Hypothalamus (tissue), 51 donors: ENCODE measurements at places on chromosomes 6 and 20.

GRCh38 chr6:130432838-130433237, 67.0 kb downstream of the TMEM200A start:
- DNase-seq = no peak

- no peak for DNase-seq
Observed at GRCh38 chr6:35432291-35432690, 19.8 kb upstream of the FANCE start.

DNA sequence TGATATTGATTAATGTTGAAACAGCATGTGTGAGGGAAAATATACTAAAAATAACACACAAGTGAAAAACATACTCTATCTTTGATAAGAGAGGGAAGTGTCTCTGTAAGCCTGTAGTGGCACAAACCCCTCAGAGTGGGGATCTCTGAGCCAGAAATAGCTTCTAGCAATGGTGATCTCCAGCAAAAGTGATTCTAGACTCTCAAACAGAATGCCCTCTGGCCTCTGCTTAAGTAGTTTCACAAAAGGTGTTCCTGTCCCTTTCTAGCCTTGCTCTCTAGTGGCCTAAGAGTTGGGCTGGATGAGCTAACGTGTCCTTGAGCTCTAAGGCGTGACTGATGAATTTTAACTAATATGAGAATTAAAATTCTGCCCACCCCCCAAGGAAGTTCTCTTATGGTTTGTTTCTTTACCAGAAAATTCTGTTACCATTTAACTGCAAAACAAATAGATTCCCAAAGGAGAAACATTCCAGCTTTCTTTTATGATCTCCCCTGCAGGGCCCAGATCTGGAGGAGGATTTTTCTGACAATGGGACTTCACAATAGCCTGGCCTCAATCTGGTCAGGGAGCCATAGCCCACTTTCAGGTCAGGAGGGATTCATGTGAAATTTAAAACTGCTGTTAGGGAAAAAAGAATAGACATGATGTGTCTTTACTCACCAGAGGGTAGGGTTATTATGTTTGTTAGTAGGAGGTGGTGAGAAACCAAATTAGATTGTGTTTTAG, 182.5 kb upstream of the LAMP5 start:
- no peak for DNase-seq

- no peak for DNase-seq
Observed at GRCh38 chr6:155089746-155090145, 94.6 kb downstream of the TIAM2 start.

DNA sequence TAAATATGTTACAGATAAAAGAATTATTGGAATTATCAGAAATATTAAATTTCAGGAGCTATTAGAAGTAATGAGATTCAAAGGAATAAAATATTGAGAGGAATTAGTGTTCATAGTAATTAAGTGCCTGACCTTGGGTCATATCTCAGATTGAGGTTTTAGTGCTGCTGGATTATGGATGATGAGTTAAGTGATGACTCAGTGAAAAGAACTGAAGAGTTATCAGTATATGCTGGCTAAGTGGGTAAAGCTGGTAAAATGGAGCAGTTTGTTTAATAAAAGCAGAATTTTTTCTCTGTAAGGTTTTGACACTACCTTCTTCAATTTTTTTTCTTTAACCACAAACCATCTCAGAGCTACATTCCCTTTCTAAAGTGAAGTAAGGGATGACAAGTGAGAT, 206.7 kb downstream of the MANEA start:
- no peak for DNase-seq

GRCh38 chr20:57974863-57975262, 253.6 kb downstream of the ANKRD60 start:
- no peak for DNase-seq

DNA sequence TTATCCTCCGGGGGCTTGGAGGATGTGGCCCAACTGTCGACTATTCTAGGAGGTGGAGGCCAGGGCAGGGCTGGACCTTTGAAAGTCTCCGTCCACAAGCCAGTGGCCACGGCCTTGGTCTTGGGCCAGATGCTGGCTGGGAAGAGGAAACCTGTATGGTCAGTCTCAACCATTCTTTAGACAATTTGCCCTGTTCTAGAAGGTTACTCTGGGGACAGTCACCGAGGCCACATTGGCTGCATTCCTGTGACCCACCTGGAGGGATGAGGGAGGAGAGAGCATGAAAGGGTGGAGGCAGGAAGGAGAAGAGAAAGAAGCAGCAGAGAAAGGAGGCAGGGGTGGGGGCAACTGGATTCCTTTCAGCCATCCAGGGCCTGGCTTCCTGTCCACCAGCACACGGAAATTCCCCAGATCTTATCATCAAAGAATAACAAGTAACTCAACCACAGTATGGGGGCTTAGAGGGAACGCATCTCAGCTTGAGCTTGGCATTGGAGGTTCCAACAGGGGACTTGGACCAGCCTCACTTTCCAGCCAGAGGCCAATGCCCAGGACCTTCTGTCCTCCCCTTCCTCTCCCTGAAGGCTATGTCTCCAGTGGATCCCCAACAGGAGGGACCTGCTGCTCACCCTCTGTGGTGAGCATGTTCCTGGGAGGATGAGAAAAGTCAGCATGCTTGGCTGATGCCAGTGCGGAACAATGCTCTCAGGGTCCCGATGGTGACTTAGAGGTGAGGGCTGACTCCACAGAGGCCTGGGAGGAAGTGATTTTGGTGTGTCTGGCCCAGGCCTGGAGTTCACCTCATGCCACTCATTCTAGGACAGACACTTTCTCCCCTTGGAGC, 30.4 kb downstream of the TGM2 start:
- DNase-seq = no peak

DNA sequence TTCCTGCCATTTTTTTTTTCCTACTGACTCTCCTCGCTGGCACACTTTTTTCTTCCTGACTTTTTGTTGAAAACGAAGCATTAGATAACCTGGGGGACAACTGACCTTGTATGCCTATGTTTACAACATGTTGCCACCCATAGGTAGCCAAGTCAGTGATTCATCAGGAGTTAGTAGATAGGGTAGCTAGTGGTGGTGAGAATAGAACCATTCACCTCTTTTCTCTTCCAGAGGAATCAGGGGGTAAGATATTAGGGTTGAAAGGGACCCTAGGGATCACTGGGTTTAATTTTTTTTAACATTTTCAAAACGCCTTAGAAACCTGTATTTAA, 427.9 kb upstream of the FLRT3 start:
- no peak for DNase-seq

DNA sequence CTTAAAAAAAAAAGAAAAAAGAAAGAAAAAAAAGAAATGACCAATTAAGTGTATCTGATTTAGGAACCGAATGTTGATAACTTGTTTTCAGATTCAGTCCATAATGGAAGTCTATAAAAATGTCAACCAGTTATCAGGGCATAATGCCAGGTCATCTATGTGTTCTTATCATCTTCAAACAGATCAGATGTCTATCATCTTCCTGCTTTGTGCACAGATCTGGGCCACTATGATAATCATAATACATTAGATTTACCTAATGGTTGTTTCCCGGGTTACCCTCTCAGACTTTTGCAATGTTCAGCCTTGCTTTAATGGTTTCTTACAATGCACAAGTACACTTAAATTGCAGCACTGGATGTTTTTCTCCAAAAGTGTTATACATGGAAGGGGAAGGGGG, 100.6 kb downstream of the NKAIN2 start:
- no peak for DNase-seq

DNA sequence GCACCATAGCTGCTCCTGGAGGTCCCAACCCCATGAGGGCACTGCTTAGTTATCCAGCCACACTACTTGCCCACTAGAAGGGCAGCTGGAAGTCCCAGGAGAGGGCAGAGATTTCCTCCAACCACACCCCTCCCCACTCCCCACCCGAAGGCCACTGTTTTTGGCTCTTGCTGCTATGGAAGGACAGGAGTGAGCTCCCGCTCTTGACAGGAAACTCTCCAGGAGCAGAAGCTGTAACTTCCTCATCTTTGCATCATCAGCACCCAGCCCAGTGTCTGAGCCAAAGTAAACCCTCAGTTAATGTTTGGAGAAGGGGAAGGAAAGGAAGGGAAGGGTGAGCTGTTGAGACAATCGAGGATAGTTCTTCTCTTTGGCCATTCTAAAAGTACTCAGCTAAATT, 120.7 kb downstream of the MTFR2 start:
- DNase-seq = no peak

- no peak for DNase-seq
Observed at GRCh38 chr6:44149369-44150012, 9.1 kb upstream of the CAPN11 start.

DNA sequence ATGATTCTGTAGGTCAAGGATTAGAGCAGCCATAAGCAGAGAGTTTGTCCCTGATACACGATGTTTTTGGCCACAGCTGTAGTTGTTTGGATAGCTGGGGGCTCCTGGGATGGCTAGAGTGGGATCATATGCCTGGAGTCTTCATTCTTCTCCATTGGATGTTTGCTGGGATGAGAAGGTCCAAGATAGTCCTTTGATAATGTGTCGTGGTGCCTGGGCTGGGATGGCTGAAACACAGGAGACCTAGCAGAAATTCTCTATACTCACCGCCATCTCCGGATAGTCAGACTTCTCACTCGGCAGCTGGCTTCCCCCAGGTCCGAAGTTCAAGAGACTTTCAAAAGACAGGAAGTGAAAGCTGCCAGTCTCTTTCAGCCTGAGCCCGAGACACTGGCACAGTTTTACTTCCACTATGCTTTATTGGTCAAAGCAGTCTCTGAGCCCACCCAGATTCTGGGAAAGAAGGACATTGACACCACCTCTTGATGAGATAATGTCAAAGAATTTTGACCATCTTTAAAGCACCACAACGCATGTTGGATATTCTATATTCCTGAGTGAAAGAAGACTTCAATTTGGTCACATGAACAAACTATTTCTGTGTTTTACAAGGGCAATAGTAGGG, 16.0 kb downstream of the MARCKS start:
- no peak for DNase-seq

DNA sequence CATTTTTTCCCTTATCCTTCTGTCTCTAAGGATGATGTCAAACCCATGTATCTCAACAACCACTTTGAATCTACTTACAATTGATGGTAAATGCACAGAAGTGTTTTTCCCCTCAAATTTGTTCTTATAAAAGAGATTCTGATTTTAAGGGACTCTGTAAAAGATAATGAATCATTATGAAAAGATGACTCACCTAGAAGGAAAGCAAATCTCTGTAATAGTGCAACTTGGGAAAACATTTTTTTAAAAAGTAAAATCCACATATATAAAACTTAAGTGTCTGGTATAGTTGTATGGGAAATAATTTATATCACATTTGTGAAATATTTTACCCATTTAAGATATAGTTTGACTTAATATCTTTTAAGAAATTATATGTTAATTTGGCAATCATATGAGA, 137.0 kb downstream of the TINAG start:
- no peak for DNase-seq

- no peak for DNase-seq
Observed at GRCh38 chr20:57930351-57930750, 220.5 kb upstream of the PMEPA1 start.

DNA sequence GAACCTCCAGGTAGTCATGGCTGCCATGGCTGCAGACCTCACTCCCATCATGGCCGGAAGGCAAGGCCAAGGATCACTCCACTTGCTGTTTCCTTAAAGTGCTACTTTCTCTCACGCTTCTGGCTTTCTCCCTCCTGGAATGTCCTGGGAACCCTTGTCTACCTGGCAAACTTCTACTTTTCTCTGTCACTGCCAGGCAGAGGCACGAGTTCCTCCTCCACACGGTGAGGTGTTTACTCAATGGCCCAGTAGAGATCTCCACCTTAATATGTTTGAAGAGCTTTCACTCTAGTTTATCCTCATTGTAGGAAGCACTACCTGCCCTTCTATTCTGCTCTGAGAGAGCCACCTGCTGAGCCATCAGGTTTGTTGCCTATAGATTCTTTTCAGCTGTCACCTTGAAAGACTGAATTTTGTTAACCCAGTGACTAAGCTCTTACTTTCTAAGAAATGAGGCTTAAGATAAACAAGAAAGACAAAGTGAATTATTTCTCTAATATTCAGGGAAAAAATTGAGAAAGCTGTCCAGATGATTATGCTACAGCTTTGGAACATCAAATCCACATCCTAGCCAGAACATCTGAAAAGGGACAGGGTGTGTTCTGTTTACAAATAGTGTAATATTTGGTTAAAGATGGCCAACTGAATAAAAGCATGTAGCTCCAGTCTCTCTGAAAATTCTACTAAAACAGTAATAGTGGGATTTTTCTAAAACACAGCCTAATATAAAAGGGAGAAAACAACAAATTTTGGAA, 54.9 kb downstream of the PLAGL1 start:
- no peak for DNase-seq
